ENCODE measurements at places on chromosomes 4 and X.
A peak's percentile ranks its signal among the peaks of the same experiment; 100 is the strongest.

- no peak for DNase-seq
These were observed 340.1 kb upstream of the PPARGC1A start for GRCh38 chr4:24229978-24230377.

GRCh38 chr4:48361012-48361400, 19.7 kb downstream of the SLAIN2 start:
- no peak for DNase-seq

DNA sequence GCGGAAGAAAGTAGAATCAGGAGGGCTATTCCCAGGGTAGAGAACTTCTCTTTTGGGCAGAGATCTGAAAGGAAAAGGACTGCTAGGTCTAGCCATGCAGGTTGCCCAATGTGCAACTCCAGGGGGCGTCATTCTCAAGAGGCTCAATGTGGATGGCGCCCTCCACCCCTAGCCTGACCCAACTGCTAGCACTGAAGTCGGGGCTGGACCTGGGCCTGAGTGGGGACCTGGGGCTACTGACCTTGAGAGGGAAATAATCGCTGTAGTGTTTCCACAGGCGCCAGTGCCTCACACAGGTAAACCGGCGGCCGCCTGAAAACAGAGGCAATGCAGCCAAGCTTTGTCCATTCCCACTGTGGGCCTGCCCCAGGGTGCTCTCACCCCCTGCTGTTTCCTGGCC, 6.1 kb downstream of the AWAT2 start:
- no peak for DNase-seq

GRCh38 chr4:1583051-1583785, 100.9 kb downstream of the FAM53A start:
- no peak for DNase-seq

DNA sequence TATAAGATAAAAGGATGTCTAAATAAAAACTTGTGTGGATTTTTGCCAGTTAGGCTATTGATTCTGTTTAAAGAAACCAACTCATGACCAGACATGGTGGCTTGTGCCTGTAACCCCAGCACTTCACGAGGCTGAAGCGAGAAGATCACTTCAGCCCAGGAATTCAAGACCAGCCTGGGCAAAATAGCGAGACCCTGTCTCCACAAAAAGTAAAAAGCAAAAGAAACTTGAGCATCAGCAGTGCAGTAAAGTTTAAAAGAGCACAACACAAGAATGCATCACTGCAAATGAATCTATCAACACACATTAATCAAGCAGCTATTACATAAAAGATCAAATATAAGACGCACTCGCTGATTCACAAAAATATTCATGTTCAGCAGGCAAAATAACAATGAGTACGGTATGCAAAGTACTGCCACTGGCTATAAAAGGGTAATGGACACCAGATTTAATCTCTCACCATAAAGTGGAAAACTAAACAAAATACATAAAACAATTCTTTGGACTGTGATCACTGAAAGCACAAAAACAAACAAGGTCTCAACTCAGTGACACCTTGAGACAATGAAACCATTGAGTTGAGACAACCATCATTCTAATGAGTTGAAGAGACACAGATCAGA, 41.3 kb downstream of the LRBA start:
- no peak for DNase-seq

- no peak for DNase-seq
These were observed 16.8 kb downstream of the MID1 start for GRCh38 chrX:10603612-10604011.

GRCh38 chr4:96753216-96753615, 913.3 kb downstream of the PDHA2 start:
- DNase-seq: no peak

GRCh38 chrX:3990569-3990968, 277.1 kb upstream of the PRKX start:
- no peak for DNase-seq

- no peak for DNase-seq
These were observed 63.4 kb downstream of the PTTG2 start for GRCh38 chr4:38023347-38024205.

DNA sequence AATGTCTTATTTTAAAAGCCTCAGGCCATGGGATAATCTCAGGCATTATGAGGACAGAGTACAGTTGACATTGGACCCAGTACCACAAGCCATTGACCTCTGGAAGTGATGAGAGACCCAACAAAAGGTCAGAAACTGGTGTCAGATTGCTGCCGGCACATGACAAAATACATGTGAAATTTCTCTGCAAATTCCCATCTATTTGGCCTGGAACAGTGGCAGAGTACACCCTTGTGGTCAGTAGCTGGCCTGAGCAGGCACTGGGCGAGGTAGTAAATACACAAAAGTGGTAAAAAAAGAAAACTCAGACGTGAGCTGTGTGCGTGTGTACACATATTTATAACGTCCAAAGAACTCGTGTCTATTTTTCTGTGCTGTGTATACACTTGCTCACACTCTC, 155.5 kb downstream of the DHX15 start:
- DNase-seq: no peak

DNA sequence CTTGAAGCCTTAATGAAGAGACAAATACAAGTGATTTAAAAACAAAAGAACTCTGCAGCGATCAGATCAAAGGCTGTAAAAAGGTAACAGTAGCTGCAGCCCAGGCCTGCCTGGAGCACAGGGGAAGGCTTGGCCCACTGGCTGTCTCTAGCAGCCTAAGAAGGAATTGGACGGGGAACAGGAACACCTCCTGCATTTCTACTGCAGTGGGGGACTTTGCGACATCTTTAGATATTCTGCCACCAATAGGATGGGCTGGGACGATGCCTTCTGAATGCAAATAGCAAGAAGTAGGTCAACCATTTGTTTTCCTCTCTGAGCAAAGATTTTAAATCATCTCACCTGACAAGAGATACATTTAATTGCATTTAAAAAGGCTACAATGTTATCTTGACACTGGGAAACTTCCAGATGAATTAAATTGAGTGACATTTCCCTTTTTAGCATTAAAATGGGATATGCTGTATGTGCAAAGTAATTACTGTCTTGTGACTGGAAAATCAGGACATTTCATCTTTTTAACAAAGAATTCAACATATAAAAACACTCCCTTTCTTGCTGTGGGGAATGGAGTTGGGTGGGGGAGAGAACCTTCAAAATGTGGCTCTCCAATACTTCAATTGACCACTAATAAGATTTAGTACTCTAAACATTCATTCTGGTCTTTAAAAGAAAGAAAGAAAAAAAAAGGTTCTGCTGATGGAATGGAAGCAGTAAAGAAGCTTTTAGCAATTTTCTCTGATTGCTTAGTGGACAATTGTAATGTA, 70.0 kb downstream of the NYX start:
- no peak for DNase-seq

DNA sequence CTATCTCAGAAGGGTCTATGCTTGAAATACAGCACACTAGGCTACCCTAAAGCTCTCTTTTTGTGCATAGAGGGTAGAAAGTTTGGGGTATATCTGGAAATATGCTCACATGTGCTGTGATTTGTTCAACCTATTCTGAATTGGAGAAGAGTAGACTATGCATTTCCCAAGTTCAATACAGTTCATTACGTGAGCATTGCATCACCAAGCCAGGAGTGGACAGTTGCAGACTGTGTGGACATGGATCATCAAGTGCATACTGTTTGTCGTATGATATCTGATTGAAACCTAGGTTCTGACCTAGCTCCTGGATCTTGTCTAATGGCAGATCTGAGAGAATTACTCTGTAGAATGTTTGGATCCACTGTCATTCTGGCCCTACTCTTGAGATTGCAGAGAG, 161.1 kb downstream of the FRAS1 start:
- no peak for DNase-seq

- DNase-seq: no peak
These were observed 176.3 kb upstream of the PITX2 start for GRCh38 chr4:110799211-110799610.

GRCh38 chrX:87873347-87873941, 355.8 kb downstream of the KLHL4 start:
- no peak for DNase-seq

DNA sequence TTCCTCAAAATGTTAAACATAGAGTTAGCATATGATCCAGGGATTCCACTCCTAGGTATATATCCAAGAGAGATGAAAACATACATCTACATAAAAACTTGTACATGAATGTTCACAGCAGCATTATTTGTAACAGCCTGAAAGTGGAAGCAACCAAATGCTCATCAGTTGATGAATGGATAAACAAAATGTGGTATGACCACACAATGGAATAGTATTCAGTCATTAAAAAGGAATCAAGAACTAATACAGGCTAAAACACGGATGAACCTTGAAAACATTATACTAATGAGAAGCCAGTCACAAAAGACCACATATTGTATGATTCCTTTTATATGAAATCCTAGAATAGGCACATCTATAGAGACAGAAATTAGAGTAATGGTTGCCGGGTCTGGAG, 42.7 kb upstream of the IQSEC2 start:
- DNase-seq: no peak

DNA sequence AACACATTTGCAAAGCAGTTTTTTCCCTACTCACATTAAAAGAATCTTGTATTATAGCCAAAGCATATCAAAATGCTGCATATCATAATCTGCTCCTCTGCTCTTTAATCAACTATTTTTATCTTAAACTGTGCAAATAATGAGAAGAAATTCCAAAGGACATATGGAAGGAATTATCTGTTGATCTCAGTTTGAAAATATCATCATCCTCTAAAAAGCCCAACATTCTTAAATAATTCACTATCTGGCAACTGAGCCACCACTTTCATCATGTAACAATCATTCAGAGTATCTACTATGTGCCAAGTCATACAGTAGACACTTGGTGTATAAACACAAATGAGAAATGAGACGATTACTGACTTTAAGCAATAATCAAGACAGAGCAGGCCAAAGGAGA, 63.0 kb downstream of the PRSS12 start:
- DNase-seq: no peak

DNA sequence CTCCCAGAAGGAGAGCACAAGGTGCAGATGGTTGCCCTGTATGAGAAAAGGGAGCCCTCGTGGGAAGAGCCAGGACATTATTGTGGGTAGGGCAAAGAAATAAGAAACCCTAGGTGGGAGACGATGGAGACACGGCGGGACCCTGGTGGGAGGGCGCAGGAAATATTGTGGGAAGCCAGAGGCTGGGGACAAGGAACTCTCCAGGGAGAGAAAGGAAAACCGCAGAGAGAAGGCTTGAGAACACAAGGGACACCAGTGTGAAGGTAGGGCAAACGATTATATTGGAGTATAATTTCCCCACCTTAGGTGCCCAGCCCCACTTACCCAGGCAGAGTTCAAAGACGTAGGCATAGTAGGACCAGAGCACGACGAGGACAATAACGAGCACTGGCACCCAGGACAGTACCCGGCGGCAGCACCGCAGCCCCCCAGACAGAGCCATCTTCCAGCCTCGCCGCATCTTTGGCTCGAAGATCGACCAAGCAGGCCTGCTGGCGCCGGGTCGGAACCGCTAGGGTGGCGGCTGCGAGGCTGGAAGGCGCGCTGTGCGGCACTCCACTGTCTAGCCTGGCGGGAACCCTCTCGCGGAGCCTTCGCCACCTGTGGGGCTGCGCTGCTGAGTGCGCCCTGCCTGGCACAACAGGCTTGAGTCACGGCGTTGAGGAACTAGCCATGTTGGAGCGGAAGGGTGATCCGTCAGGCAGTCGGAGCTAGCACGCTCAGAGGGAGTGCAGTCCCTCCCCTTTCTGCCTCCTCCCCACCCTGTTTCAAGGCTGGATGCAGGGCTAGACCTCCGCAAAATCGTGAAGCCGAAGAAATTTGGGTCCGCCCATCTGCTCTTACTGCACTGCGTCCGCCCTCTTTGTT, at the start of gene ZDHHC15:
Gene ZDHHC15, minus strand, starts transcription at position 473 of the 867 bp plus-strand sequence. Its CDS starts 13 bp downstream, at position 460.
- DNase-seq: peak; percentile 56

DNA sequence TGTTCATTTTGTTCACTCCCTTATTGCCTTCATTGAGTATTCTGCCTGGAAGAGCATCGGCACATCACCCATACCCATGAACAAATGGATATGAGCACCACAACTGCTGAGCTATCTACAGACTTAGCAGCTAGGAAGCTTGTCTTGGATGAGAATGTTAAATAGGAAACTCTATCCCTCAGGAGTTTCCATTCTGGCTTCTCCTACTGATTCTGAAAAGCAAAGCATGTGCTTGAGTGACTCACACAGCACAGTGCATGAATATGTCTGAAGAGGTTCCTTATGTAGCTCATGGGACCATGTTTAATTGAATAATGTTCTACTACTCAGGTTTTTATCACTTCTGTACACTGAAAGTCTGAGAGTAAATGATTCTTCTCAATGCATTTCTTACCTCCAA, 57.3 kb upstream of the MXRA5 start:
- DNase-seq: no peak

DNA sequence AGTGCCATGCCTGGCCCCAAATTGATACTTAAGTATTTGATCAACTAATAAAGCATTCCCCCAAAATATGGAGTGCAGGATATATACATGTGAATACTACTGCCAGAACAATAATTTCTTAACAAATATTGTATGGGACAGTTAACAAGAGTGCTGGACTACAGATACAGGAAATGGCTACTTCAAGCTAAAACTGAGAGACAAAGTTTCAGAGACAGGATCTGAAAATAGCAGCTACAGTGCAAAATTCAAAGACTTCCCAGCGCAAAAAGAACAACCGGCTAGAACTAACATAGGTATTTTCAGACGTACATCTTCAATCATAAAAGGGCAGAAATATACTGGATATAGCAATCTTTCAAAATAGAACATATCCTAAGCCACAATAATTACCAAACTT, 6.3 kb downstream of the ATRX start:
- DNase-seq: no peak

DNA sequence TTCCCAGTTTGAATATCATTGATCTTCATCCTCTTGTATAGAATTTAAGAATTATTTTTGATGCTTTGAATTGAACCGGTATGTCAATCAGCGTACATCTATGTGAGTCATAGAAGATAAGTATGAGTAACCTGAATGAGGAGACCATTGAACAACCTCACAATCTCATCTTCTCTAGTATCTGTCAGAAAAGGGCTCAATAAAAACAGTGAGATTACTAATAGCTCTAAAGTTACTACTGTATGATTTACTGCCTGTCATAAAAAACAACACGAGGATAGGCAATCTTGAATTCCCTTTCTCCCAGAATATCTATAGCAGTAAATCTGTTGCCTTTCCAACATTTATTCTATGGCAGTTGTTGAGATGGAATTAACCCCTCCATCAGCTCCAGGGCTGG, 36.1 kb downstream of the PHOX2B start:
- no peak for DNase-seq

- no peak for DNase-seq
These were observed 329.7 kb downstream of the EPHA5 start for GRCh38 chr4:65340382-65341109.
